ENCODE measurements at places on chromosomes 2 and 18.

DNA sequence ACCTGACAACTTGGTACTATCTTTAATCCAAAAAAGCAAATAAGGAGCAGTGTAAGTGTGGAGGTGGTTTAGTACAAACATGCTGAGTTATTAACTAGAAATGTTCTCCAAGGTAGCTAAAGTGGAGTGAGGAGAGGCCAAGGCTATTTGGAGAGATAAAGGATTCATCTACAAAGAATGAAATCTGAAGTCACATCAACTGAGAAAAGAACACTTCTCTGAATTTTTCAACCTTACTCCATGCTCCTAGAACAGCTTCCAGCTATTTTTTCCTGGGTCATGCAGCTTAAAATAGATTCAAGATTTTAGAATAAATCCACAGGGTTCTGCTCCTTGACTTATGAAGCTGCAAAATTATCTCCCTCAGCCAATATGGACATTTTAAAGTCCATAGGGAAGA lies 18.7 kb downstream of the IMMT start:
- no peak for DNase-seq

- DNase-seq, result no peak
Measured at GRCh38 chr2:24871852-24872333, 48.1 kb downstream of the ADCY3 start.

- no peak for DNase-seq
Measured at GRCh38 chr2:97868986-97869721, 126.6 kb downstream of the TMEM131 start.

DNA sequence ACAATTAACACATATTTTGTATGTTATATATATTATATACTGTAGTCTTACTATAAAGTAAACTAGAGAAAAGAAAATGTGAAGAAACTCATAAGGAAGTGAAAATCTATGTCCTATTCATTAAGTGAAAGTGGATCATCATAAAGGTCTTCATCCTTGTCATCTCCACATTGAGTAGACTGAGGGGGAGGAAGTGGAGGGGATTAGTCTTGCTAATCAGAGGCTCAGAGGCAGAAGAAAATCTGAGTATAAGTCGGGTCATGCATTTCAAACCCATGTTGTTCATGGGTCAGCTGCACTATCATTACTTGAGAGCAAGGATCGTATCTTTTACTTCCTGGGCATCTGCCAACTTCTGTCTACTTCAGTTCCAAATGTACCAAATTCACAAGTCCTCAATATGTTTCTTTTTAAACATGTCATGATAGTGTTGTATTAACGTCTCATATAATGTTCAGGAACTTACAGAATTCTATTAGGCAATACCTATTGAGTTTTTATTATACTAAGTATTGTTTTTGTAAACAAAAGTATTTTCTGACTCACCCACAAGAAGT lies 208.9 kb upstream of the BOD1L2 start:
- DNase-seq, result no peak

DNA sequence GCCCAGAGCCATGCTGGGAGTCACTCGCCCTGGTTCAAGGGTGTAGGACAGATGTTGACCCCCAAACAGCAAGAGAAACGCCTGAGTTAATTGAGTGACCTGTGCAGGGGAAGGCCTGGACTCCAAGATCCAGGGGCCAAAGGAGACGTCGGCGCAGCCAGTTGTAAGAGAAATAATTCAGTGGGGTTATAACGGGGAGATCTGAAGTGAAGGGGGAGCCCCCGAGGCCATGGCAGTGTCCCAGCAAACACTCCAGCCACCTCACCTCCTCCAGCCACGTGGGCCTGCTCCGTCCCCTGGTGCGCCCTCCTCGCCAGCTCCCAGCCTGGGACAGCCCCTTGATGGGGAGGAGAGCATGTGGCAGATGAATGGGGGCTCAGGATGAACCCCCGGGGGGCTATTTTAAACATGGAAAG lies 130.7 kb upstream of the GPC1 start:
- no peak for DNase-seq

- DNase-seq, result no peak
Measured at GRCh38 chr2:232300894-232301387, 77.6 kb upstream of the ALPP start.

- DNase-seq, result no peak
Measured at GRCh38 chr2:69081001-69081580, 68.1 kb downstream of the ANTXR1 start.

GRCh38 chr2:174597345-174598047 lies at the start of gene WIPF1:
Gene WIPF1, minus strand, starts transcription at chr2:174597804. Its CDS starts 12,231 bp downstream, at chr2:174585573.
- DNase-seq, result peak; percentile 56

DNA sequence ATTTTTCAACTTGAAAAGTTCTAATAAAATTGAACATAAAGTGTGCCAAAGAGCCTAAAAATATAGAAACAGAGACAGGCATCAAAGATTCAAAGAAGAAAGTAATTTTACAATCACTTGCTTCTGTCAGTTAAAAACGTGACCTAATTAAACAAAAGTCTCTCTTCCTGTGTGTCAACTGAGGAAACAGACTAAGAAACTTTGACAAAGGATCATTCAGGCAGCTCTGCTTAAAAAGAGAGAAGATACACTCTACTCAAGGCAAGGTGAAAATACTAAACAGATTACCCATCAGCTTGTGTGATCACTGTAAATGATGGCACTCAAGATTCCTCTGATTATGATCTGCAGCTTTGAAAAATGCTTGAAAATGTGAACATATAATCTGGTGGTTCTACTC lies 47.8 kb downstream of the DYM start:
- DNase-seq, result no peak

GRCh38 chr18:46705521-46705920 lies 48.5 kb upstream of the LOXHD1 start:
- DNase-seq, result no peak
